Liver (tissue), 10 donors: ENCODE measurements at places on chromosomes 2 and 18. TPM values are rescaled to one million over a fixed set of nuclear protein-coding genes. Genes with fewer than 3 reads are reported as not detected.

Gene BARD1
- 3.8 TPM for total RNA-seq

Gene RNF103
- 38.2 TPM for total RNA-seq

Gene ZRANB3
- 5.7 TPM for total RNA-seq

Gene REG3G
- total RNA-seq, result 0.28 TPM

Gene MBOAT2
- 5.0 TPM for total RNA-seq

Gene MC4R
- not detected for total RNA-seq

Gene RNU2-63P
- not detected for total RNA-seq

Gene ARHGAP15
- total RNA-seq, result 14.9 TPM

Gene MBD2
- 11.0 TPM for total RNA-seq

Gene SERPINB10
- total RNA-seq, result not detected

Gene RAB17
- 17.8 TPM for total RNA-seq

Gene SLC4A3
- total RNA-seq, result 0.08 TPM

DNA sequence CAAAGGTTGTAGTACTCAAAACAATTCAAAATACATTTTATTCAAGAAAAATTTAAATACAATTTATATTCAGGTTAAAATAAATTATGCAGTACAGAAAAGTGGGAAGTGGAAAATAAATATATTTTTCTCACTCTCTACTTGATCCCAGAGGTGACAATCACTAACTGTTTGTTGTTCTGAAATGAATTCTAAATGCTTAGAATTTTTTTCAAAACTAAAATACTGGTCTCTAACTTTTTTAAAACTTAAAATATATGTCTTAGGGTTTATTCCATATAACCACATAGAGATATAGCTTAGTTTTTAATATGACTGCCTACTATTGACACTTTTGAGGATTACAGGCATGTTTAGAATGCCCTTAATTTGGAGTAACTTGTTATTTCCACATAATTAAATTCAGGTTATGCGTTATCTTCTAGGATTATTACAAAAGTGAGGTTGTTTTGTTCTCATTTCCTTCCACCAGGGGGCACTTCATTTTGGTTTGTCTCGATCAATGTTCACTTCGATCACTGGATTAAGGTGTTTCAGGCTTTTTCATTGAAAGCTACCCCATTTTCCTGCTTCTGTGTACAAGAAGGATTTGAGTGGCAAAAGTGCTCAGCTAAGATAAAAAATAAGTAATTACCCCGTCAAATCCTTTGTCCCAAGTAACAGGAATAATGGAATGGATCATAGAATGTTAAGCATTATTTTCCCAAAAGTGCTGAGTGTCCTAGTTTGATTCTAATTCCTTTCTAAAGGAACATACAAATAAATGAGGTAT is 27.1 kb upstream of the TFPI start:
- no peak for DNase-seq

GRCh38 chr18:35172009-35172408 is 68.8 kb upstream of the ZNF397 start:
- DNase-seq, result no peak

DNA sequence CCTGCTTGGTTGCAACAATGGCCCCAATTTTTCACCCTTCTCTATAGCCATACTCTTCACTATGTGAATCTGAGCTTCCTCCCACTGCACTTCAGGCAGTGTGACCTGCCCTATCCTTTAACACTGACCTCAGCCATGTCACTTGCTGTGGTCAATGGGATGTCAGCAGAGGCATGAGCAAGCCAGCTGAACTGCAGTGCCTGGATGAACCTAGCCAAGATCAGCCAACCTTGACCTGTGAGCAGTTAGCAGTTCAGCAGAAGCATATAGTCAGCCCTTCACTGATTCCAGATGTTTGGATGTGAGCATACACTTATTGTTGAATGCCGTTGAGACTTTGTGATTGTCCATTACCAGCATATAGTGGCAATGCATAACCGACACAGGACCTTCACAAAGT is 63.4 kb upstream of the BOD1L2 start:
- DNase-seq, result no peak

- no peak for DNase-seq
Observed at GRCh38 chr2:40803900-40804299, 352.0 kb upstream of the SLC8A1 start.

DNA sequence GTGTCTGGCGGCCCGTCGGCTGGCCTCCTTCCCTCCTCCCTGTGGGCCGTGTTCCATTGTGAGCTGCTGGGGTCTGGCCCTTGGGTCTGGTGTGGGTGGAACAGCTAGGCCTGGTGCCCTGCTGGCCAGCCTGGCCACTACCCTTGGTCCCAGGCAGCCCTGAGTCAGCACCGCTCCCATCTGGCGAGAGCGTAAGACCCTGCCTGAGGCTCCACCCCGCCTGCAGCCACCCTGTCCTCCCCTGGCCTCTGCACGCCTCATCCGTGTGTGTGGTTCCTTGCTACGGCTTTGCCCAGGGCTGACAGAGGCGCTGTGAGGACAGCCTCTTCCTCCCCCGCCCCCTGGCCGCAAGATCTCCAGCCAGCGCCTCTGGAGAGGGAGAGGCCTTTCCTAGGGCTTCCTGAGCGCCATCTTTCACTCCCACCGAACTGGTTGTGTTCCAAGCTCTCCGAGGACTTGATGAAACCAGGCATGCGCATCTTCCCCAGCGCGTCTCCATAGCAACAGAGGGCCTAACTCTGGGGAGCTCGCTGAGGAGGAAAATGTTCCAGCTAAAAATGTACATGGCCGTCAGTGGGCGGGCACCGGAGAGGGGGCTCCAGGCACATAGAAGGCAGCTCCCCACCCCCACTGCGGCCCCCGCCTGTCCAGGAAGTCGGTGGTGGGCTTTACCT is 83.0 kb downstream of the STPG4 start:
- no peak for DNase-seq

GRCh38 chr2:120866483-120867140 is 130.9 kb downstream of the GLI2 start:
- DNase-seq, result no peak

GRCh38 chr2:74072565-74072964 is 75.1 kb downstream of the BOLA3 start:
- no peak for DNase-seq

DNA sequence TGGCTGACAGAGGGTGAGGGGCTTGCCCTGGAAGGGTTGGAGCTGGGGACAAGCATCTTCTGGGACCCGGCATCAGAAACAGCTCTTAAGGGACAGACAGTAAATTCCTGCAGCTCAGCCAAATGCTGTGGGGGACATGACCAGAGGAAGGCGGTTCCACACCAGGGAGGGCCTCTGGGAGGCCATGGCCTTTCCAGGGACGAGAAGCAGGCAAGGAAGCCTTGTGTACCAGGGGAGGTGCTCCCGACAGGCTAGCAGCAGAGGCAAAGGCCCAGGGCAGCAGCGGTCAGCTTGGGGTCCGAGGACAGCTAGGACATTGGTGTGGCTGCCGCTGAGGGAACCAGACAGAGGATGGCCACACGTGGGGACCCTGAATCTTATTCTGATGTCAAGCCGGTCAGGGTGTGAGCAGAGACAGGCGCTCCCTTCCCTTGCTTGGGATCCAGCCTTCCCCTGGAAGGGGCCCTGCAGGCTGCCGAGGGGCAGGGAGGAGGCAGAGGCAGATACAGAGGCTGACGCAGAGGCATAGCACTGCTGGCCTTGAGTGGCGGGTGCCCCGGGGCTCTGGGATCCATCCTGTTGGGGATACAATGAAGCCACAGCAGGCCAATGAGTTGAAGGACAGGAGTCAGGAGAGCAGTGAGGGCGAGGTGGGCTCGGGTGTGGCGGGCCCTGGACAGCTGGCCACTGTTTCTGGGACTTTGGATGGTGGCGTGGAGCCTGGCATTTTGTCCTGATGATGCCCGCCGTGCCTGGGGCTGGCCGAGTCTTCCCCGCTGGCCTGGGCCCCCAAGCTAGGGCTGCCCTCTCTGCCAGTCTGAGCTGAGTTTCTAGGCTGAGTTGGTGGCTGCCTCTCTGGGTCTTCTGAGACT is 64.1 kb upstream of the GPC1 start:
- no peak for DNase-seq

DNA sequence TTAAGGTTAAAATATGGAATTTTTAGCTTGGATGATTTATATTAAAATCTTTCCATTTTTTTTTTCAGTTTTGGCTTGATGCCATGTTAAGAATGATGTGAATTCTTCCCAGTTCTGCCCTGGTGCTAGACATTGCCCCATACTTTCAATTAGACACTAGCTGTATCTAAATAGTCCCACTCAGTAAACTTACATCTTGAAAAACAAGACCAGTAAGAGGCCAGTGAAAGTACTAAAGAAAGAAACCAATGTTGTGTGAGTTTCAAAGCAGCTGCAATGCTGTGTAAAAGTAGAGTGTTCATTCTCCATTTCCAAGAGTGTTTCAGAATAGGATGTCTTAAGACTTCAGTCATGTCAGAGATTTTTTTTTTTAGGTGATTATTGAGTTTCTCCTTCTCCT is 40.0 kb upstream of the CYBRD1 start:
- no peak for DNase-seq

DNA sequence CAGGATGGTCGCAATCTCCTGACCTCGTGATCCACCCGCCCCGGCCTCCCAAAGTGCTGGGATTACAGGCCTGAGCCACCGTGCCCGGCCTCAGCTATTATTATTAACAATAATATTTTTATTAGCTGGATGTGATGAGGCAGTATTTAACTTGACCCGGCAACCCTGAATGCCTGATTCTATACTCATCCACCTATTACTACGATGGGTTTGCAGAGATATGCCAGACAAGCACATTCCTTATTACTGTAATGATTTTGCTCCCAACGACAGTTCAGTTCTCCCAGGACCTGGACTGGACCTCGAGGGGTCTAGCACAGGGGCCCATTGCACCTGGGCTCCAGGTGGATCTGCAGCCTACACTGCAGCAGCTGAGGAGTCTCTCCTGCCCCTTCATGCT is 32.6 kb downstream of the BMP10 start:
- no peak for DNase-seq

DNA sequence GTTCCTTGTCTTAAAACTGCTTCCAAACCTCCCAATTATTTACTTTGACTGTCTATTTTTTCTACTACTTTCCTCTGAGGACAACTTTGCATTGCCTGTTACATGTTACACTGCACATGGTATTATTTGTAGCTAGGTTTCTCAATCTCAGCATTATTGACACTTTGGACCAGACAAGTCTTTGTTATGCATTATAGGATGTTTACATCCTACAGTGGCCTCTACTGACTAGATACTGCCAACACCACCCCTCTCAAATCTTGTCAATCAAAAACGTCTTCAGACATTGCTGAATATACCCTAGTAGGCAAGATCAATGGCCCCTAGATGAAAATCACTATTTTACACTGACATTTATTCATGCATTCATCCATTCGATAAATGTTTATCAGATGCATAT is 129.6 kb upstream of the DNAJC10 start:
- no peak for DNase-seq

GRCh38 chr2:99216096-99216495 is 35.1 kb downstream of the MRPL30 start:
- no peak for DNase-seq

- DNase-seq, result no peak
Observed at GRCh38 chr18:25284861-25285550, 67.0 kb downstream of the ZNF521 start.

GRCh38 chr2:237044281-237044680 is 41.4 kb upstream of the COPS8 start:
- no peak for DNase-seq
